ENCODE measurements at places on chromosomes 5 and 9.

- no peak for DNase-seq
Measured at GRCh38 chr5:33679791-33680190, 212.0 kb downstream of the ADAMTS12 start.

- no peak for DNase-seq
Measured at GRCh38 chr5:174773371-174773770, 49.0 kb downstream of the MSX2 start.

DNA sequence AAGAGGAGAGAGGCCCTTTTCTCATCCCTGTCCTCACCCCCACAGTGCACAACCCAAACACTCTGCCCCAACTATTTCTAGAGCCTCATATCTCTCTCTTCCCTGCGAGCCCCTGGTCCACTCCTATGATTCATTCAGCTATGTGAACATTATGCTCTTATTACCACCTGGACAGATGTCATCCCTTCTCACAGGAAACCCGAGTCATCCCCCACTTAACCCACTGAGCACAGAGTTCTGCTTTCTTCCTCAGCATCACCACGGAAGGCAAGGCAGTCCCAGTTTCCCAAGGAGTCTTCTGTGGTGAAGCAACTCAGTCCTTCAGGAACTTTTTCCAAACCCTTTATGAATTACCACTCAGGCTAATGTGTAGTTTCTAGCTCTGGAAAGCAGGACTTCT, 1.3 kb downstream of the DNAI1 start:
- DNase-seq = no peak

DNA sequence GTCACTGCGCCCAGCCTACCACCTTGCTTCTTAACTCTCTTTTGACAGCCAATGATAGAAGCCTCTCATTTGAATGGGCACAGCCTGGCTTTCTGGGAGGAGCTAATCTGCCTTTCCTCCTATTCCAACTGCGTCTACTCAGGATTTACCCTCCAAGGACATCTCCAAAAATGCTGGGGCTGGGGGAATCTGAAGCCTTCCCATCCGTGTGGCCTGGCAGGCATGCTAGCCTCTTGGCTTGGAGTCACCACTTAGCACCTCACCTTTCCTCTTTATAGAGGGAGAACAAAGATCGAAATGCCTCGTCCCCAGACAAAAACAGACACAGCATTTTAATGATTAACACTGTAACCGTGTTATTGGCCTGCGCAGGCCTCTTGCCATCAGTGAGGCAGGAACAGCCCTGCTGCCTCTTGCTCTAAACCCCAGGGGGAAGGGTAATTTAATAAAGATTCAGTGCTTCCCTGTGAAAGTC, 108.2 kb upstream of the KLF4 start:
- DNase-seq = no peak

DNA sequence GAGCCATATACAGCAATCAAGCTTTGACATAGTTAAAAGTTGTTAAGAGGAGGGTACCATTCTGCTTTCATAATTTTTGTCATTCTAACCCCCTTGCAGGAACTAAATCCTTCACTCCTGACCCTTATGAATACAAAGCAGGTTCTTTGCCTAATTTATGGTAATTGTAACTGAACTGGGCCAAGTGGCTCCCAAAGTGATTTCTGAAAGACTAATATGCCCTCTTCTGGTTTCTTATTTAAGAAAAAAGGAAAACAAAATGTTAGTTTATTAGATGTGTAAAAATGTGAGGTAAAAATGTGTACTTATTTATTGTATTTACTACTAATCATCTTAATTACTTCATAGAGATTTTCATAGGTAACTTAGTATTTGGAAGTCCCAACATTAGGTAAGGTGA, 268.5 kb downstream of the BNC2 start:
- no peak for DNase-seq

DNA sequence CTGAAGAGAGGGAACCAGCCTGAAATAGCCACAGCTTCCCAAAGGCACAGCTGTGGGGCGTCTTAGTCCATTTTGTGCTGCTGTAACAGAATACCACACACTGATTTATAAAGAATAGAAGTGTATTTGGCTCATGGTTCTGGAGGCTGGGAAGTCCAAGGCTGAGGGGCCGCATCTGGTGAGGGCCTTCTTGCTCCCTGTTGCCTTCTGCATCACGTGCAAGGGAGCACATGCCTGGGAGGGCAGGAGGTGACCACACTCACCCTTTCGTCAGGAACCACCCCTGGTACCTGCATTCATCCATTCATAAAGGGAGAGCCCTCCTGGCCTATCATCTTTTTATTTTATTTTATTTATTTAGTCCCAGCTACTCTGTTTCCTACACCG, 10.4 kb downstream of the PLPP7 start:
- no peak for DNase-seq

DNA sequence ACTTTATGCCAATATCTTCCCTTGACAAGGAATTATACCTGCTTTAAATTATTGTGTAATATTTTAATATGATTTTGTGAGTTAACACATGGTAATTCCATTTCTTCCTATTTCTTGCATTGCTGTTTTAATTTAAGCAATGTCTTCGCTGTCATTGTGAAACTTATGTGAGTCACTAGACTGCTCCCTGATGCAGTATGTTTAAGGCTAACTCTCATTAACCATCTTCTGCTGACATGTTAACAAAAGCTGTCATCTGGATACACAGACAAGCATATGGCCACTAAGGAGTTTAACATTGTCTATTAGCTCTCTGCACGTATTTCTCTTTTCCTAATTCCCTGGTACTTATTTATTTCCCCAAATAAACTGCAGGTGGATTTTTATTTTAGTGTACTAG, 980.8 kb upstream of the CTNND2 start:
- DNase-seq = no peak

- no peak for DNase-seq
Measured at GRCh38 chr5:40025586-40025985, 600.8 kb upstream of the DAB2 start.

DNA sequence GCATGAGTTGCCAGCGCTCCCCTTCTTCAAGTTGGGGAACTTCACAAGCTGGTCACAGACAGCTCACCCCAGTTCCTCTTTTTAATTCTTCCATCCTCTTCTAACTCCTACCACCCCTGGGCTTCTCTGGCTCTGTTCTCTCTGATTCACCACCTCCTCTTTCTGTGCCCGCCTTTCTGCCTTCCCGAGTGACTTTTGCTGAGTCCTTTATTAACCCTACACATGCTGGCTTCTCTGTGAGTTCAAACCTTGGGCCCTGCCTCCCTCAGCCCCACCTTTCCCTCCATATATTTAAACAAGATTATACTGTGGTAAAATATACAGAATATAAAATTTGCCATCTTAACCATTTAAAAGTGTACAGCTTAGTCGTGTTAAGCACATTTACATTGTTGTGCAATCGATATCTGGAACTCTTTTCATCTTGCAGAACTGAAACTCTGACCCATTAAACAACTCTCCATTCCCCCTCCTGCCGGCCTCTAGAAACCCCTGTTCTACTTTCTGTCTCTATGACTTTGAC, 32.0 kb downstream of the SLC46A2 start:
- no peak for DNase-seq

GRCh38 chr5:59342181-59342580, 551.3 kb downstream of the PDE4D start:
- no peak for DNase-seq

- no peak for DNase-seq
Measured at GRCh38 chr5:89443508-89443907, 560.5 kb upstream of the MEF2C start.

DNA sequence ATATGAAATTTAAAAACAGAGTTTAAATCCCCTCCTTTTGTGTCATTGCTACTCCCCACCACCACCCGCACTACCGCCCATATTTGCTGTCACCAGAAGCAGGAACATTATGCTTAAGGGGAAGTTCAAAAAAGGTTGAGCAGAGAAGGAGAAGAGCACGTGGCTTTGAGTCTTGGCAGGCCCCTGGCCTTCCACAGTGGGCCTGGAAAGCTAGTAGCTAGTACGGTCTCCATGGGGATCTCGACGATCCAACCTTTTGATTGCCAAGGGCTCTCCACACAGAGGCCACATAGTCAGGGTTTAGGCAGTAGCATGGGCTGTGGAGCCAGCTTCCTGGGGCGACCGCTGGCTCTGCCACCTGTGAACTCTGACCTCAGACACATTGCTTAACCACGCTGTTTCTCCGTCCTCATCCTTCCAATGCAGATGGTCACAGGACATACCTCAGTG, 90.1 kb downstream of the GOLPH3 start:
- no peak for DNase-seq

DNA sequence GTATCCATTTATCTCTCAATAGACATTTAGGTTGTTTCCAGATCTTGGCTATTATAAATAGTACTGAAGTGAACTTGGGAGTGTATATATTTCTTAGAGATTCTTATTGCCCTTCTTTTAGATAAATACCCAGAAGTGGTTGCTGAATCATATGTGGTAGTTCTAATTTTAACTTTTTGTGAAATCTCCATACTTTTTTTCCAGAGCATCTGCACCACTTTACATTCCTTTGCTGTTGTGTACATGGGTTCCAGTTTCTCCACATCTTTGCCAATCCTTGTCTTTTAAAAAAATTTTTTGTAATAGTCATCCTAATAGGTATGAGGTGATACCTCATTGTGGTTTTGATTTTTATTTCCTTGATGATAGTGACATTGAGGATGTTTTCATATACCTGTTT, 303.7 kb downstream of the CCDC171 start:
- DNase-seq = no peak

DNA sequence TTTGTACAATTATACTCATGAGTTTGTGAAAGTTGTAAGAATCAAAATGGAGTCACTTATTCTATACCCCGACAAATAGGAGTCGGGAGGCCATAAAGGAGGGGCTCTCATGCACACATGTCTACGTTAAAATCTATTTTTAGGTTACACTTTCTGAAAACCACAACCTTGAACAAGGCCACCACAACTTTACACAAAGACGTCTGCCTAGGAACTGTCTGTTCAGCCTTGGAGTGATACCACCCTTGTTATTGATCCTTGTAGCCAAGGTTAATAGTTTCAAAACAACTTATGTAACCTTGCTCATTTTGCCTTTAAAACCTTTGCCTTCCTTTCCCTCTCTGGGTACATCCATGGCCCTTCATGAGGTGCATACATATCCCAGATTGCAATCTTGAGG, 4.1 kb upstream of the NDFIP1 start:
- DNase-seq = peak; percentile 37

GRCh38 chr5:44821164-44821563, 12.4 kb downstream of the MRPS30 start:
- DNase-seq = no peak

GRCh38 chr5:151434570-151435237, 12.7 kb upstream of the SLC36A1 start:
- no peak for DNase-seq
